ENCODE measurements at places on chromosomes 11 and 22.

DNA sequence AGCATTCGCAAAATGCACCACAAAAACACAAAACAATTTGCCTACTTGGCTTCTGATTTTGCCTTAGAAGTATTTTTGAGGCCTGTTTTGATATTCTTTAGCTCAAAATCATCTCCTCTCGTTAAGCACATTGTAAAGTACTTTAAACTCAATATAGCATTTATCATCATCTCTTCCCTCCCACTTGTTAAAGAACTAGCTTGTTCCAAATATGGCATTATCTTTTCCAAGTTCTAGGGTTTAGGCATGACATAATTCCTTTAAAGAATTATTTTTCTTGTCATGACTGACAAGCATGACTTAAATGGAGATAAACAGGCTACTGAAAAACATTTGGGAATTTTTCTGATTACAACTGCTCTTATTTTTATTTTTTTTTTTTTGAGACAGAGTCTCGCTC lies 21.3 kb downstream of the CELF1 start:
- no peak for DNase-seq

GRCh38 chr11:61627850-61628661 lies 47.2 kb upstream of the SYT7 start:
- DNase-seq: peak; percentile 26

GRCh38 chr22:48605856-48606481 lies 1221.7 kb downstream of the BRD1 start:
- no peak for DNase-seq

GRCh38 chr22:46754110-46754799 lies 8.2 kb upstream of the TBC1D22A start:
- DNase-seq: peak; percentile 23

DNA sequence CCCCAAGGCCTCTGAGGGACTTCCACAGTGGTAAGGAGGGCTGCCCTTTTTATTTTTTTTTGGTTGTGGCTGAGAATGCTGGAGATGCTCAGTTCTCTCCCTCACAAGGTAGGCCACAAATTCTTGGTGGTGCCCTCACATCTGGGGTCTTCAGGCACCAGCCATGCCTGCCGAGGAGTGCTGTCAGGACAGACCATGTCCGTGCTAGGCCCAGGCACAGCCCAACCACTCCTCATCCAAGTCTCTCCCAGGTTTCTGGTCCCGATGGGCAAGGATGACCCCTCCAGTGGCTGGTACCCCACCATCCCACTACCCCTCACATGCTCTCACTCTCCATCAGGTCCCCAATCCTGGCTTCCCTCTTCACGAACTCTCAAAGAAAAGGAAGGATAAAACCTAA lies 4.2 kb downstream of the THY1 start:
- DNase-seq: no peak

GRCh38 chr22:23556026-23556620 lies 24.0 kb downstream of the IGLL1 start:
- no peak for DNase-seq

DNA sequence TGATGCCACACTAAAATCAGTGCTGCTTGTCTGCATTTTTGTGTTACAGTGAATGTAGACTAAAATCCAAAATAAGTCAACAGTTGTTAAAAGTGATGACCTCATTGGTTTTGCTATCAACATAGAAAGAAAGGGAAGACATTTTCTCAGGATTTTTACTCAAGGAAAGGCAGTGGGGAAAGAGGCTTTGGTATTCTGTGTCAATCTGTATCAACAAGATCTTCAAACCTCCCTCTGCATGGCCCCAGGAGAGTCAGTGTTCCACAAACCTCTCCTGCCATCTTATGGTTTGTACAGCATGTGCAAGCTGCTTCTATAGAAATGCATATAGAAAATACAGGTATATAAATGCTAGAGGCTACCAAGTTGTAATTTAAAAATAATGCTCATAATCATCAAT lies 13.8 kb upstream of the OR51M1 start:
- DNase-seq: no peak

DNA sequence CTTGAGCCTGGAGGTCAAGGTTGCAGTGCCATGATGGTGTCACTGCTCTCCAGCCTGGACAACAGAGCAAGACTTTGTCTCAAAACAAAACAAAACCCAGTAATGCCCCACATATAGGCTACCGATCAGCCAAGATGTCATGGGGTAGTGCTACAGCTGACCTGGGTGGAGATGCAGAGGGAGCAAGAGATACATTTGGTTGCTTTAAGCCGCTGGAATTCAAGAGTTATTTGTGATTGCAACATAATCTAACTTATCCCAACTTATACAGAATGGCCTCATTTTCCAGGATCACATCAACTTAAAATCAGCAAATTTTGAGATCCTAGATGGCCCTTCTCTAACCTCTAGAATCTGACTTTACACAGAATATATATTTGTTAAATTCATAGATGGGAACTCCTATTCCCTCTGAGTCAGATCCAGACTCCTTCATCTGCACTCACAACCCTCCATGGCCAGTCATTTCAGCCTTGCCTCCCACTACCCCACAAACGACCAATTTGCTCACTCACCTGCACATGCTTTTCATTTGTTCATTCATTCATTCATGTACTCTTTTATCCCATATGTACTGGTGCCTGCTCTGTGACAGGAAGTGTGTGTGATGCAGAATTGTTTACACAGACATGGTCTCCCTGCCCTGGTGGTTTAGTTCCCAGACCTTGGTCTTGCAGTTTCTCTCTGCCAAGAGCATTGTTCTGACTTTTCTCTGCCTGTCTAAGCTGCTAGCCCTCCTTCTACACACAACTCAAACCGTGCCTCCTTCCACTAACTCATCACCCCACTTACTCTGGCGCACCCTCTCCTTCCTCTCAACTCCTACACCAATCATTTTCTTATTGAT lies 24.1 kb upstream of the APLNR start:
- no peak for DNase-seq

DNA sequence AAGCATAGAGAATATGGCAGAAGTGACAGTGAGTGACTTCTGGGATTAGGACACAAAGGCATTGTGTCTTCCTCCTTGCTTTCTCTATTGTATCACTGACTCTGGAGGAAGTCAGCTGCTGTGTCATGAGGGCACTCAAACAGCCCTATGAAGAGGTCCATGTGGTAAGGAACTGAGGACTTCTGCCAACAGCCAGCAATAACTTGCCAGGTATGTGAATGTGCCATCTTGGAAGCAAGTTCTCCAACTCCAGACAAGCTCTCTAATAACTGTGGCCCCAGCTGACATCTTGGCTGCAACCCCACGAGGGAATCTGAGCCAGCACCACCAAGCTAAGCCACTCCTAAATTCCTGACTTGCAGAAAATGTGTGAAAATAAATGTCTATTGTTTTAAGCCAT lies 83.6 kb upstream of the ZBED5 start:
- DNase-seq: no peak

GRCh38 chr11:1864831-1865665 lies 12.2 kb downstream of the LSP1 start:
- no peak for DNase-seq

DNA sequence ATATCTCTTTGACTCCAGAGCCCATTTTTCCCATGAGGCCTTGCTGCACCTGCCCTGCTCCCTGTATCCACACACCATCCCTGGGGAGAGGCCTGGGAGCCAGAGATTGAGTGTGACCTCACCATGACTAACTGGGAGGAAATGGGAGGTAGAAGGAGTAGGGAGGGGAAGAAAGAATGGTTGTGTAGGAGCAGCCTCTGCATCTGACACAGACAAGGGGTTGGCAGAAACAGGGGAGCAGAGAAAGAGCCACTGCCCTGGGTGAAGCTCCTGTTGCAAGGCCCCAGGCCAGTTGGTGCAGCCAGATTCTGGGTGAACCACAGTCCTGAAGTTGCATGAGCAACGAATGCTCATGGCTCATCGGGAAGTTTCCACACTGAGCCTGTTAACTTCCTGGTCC lies 32.4 kb downstream of the POU2F3 start:
- no peak for DNase-seq

GRCh38 chr11:32448232-32448631 lies 12.9 kb upstream of the WT1 start:
- no peak for DNase-seq

DNA sequence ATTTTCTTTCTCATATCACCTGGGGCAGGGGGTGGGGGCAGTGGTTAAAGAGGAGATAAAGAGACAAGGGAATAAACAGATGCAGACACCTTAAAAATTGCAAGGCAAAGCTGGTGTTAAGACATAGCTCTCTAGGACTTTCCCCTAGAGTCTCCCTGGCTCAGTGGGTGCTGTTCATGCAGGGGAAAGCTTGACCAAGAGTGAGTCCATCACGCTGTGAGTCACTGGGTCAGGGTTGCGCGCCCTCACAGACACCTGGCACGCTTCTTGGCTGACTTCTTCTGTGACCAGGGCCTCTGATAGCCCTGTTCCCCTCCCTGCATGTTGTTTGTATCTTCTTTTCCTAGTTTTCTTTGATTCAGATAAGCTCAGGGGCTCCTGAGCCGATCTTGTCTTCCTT lies 31.9 kb downstream of the COMMD9 start:
- DNase-seq: no peak

GRCh38 chr22:41367039-41367679 lies 14.6 kb upstream of the TEF start:
- no peak for DNase-seq

DNA sequence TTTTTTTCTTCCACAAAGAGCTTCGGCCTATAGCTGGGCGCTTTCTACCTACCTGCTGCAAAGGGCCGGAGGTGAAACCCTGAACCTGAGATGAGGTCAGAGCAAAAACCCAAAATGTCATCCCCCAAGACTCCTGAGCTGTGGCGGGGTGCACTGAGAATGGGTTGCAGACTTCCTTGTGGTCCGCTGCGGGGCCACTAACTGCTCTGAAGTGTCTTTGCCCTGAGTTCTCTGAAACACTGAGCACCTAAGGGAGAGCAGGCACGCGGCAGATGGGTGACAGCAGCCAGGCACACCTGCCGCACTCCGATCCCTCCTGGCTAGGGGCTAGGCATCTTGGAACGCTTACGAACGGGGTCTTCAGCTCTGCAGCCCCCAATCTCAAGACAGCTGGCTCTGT lies 29.3 kb downstream of the RASD2 start:
- DNase-seq: no peak

- no peak for DNase-seq
These were observed 52.6 kb upstream of the ADA2 start for GRCh38 chr22:17271711-17272451.

DNA sequence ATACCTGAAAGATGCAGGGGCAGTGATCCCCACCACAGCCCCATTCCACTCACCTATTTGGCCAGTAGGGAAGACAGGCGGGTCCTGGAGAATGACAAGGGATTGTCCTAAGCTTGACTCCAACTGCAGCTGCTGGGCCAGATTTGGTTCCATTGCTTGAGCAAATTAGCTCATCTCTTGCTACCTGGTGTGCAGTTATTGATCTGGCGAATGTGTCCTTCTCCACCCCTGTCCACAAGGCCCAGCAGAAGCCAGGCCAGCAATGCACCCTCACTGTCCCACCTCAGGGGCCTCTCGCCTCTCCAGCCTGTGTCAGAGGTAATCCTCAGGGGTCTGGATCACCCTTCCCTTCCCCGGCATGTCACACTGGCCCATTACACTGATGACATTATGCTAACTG lies 23.3 kb downstream of the TSPAN32 start:
- no peak for DNase-seq

DNA sequence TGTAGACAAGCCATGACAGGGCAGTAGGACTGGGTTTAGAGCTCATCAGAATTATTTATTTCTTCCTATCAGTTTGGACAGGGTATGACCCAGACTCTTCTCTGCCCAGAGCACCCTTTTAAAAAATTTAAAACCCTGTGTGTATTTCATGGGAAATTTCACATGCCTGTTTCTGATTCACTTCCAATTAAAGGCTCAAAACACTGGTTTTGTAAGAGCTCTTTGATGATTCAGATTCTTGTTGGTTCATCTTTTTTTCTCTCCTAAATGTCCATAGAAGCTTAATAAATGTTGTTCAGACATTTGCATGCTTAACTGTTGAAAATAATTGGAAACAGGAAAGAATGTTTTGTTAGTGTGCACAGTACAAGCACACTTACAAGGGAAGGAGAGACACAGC lies 13.8 kb downstream of the FLI1 start:
- no peak for DNase-seq

GRCh38 chr11:75771646-75772410 lies 3.2 kb downstream of the DGAT2 start:
- no peak for DNase-seq
